ENCODE measurements at places on chromosomes 2 and 18.

GRCh38 chr18:45580127-45580526 is 35.1 kb upstream of the SLC14A2 start:
- no peak for DNase-seq

DNA sequence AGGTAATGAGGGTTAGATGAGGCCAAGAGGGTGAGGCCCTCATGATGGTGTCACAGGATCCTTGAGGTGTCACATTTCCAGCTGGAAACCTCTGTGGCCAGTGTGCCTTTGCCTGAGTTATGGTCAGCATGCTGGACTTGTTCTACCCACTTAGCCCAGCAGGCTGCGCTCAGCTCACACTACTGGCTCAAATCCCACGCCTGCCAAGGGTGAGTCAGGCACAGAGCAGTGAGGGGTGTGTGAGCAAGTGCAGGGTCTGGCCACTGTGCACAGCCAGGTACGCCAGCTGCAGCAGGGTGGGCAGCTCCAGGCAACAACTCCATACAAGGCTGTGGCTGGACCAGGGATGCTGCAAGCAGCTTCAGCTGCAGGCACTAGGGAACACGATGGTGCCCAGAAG is 616.6 kb upstream of the FSHR start:
- DNase-seq, result peak; percentile 72

DNA sequence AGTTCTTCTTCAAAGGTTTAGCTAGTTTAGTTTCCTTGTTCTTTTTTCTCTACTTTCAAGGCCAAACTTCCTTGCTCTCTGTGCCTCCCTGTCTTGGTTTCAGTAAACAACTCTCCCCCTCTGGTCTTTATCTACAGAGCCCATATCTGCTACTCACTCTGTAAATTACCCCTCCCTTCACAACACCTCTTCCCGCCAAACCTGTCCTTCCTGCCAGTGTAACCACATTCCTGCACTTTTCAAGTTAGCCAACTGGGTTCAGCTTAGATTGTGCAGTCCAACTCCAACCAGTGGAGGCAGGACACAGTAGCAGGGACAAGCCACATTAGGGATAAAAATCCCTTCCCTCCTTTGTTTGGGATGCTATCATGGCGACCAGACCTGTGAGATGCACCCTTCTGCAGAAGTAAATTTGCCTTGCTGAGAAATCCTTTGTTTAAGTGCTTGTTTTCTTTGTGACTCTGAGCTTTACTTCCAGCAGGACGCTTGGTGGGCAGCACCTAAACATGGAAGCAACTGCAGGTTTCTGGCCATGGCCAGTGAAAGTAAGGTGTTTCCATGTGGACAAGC is 706.0 kb downstream of the KCNJ3 start:
- no peak for DNase-seq

- no peak for DNase-seq
Measured at GRCh38 chr2:202750763-202751427, 116.1 kb downstream of the FAM117B start.

DNA sequence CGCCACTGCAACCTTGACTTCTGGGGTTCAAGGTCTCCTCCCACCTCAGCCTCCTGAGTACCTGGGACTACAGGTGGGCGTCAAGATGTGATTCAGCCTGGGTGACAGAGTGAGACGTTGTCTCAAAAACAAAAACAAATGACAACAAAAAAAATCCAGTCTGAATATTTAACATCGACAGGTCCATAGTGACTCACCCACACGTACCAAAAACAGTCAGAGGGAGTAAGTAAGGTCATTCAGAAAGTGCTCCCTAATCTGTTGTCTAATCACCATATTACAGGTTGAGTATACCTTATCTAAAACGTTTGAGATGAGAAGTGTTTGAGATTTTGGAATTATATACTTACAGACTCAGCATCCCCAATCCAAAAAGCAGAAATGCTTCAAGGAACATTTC is 24.4 kb downstream of the SAP130 start:
- no peak for DNase-seq

DNA sequence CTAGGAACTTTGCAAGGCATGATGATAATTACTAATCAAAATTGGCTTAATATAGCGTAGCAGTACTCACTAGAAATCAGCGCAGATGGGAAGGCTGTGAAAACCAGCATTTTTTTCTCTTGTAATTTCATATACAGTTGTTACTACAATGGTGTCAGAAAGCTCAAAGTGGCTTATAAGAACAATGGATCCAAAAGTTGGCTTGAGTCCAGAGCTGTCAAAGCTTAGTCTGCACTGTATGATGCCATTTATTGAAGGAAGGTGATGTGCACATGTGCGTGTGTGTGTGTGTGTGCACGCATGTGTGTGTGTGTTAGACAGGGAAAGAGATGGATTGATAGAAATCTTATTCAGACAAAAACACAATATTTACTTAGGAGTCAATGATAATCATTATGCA is 341.3 kb downstream of the TGIF1 start:
- DNase-seq, result no peak

DNA sequence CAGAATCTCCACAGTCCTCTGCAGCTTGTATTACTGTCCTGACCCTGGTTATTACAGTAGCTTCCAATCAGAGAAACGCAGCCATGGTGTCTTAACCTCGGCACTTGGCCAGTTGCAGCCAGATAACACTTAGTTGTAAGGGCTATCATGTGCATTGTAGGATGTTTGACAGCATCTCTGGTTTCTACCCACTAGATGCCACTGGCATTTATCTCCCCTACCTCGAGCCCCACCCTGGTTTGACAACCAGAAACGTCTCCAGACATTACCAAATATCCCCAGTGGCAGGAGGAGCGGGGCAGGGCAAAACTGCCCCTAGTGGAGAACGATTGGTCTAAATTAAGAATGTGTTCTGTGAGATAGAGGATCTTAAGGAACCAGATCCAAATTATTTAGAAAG is 13.1 kb downstream of the DSG2 start:
- DNase-seq, result no peak

DNA sequence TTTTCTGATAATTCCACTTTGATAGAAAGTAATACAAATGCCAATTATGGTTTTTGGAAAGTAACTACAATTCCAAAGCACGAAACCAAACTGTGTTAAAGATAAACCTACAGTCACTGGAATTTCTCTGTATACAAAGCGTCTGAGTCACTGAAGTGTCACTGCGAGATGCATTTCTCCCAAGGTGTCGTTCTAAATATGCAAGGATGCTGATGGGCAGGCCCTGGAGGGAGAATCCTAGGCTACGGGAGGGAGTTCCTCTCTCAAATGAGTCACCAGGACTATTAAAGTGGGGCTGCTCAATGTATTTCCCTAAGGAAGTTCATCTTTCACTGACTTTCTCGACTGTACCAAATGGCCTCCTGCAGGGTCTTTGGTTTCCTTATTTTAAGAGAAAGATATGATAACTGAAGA is 163.8 kb upstream of the STK17B start:
- DNase-seq, result no peak

- no peak for DNase-seq
Measured at GRCh38 chr2:113376253-113376912, 61.1 kb upstream of the ZNG1B start.

DNA sequence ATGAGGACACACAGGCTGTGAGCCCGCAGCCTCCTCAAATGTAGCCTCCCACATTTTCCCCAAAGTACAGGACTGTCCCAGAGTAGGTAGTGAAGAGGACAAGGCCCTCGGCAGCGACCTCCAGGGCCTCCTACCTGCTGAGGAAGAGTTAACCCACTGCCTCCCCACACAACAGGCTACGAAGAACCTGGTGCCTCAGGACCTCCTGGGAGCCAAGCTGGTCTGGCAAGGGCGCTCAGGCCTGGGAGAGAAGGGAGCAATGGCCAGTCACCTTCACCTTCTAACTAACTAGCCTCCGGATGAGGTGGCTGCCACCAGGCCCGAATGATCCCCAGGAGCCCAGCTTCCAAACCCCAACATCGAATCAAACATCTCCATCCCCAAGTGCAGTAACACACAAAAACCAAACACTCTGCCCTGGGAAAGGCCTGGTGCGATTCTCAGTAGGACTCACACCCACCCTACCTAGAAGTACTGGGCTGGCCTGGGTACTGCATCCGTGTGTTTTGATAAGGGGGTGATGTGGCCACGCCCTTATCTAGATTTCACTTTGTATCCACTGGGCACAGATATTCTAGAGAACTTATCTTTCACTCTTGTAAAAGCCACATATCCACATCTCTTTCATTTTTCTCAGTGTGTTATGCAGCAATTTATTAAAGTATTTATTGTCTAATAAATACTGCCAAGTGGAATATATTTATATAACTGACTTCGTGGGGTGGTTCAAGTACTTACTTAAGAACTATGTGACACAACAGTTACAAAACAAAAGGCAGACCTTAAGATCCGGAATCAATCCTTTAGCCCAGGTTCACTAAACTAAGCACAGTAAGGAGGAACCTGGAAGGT is 9.7 kb downstream of the ERFE start:
- no peak for DNase-seq

GRCh38 chr2:23662941-23663920 is 263.7 kb downstream of the ATAD2B start:
- DNase-seq, result peak; percentile 44

DNA sequence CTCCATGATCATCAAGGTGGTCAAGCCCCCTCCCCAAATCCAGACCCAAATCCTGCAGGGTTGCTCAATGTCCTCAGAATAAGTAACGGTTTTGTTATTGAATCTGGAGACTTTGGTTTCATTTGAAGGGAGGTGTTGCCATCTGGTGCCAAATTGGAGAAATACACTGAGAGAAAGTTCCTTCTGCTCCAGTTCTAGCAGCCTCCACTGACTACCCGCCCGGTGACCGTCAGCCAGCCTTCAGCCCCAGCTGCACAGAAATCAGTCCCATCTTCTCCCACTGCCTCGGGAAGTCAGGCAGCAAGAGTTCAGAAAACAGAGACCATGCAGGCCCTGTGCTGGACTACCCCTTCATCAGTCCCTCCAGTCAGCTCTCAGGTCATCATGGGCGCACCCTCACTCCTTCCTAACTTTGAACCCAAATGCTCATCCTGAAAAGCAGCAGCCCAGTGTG is 38.7 kb downstream of the PKDCC start:
- no peak for DNase-seq

DNA sequence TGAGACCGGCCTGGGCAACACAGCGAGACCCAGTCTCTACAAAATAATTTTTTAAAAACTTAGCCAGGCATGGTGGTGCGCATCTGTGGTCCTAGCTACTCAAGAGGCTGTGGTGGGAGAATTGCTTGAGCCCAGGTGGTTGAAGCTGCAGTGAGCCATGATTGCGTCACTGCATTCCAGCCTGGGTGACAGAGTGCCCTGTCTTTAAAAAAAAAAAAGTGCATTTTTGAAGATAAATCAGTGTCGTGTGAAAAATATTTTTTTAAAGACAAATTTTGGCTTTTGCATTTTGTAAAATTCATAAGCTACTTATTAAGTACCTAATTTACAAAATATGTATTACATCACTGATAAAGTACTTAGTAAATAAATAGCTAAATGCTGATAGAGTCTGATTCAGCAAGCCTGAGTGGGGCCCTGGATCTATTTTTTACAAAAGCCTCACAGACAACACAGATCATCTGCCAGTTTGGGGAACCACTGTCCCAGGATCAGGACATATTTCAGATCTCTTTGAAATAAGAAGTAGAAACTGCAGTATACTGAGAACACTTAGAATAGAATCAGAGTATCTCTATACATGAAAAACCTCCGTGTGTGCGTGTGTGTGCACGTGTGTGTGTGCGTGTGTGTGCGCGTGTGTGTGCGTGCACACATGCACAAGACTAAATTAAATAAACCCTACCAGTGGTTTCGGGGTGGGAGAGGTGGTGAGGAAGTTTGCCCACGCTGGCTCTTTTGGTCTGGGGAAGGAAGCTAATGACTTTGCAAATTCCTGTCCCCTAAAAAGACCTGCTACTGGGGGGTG is 61.6 kb downstream of the AAK1 start:
- no peak for DNase-seq

DNA sequence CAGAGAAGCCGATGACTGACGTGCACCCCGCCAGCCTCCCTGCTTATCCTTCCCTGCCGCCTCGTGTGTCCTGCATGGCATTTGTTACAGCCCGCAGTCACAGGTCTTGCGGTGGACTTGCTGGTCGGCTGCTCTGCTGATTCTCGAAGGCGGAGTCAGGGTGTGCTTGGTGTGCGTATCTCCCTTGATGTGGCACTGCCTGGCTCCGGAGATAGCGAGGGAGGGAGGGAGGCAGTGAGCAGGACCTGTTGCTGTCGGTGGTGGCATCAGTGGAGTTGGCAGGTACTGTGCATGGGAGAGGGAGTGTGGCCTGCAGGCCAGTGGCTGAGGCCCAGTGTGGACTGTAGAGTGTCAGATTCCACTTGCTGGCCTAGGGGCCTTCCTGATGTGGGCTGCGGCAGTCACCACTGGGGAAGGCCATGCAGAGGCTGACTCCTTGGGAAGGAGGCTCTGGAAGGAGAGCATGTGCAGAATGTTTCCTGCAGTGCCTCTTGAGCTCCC is 198.9 kb downstream of the AGAP1 start:
- DNase-seq, result no peak

DNA sequence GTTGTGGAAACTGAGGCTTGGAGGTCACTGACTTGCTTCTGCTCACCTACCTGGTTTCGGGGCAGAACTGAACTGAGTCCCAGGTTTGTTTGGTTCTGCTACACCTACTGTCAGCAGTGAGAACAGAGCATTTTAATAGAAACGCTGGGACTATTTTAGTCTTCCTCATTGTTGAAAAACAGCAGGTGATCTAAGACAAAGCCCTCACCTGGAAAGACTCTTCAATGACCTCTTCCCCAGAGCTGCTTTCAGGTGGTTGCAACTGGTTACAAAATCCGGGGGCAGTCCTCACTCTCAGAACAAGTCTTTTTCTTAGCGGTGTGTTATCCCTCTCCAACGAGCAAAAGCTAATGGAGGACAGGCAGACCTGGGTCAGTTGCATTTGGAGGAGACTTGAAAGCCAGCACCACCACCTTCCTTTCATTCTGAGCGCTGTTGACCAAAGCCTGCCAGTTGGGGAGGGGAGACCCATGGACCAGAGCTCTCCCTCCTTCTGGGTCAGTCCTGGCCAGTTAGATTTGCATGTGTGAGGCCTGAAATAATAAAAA is 217.0 kb downstream of the NCK2 start:
- no peak for DNase-seq

- DNase-seq, result no peak
Measured at GRCh38 chr2:227389231-227389630, 1.5 kb upstream of the SCYGR1 start.

- no peak for DNase-seq
Measured at GRCh38 chr2:5176764-5177163, 515.4 kb upstream of the SOX11 start.

DNA sequence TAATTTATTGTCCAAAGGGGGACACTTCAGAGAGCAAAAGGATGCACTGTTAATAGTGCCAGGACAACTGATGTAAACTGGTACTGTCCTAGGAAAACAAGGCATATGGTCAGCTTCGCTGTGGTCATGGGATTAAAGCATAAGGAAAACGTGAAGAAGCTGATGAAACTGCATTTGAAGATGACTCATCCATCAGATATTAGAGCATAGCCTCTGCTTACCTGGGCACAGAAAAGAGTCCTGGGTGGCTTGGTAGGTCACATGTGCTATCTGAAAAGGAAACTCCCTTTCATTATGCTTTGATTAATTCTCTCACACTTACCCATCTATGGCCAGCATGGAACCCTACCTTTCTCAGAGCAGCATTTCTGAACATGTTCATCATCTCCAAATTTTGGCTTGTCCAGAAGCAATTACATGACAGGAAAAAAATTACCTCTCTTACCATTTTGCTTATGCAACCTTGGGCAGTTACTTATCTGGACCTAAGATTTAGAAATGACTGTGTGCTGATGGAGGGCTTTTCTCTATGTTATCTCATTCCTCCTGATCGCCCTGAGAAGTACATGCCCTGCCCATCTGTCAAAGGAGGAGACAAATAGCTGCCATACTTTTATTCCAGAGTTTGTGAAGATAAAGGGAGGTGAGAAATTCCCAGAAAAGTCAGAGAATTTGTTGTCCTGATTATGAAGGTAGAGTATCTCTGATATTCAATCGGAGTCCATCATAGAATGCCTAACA is 275.3 kb upstream of the SLC14A2 start:
- no peak for DNase-seq

Measured in NCI-H526 (cell line).